CD8-positive, alpha-beta memory T cell (primary cell): ENCODE measurements at places on chromosomes 11 and 22. TPM values are rescaled to one million over a fixed set of nuclear protein-coding genes. Genes with fewer than 3 reads are reported as not detected.

DNA sequence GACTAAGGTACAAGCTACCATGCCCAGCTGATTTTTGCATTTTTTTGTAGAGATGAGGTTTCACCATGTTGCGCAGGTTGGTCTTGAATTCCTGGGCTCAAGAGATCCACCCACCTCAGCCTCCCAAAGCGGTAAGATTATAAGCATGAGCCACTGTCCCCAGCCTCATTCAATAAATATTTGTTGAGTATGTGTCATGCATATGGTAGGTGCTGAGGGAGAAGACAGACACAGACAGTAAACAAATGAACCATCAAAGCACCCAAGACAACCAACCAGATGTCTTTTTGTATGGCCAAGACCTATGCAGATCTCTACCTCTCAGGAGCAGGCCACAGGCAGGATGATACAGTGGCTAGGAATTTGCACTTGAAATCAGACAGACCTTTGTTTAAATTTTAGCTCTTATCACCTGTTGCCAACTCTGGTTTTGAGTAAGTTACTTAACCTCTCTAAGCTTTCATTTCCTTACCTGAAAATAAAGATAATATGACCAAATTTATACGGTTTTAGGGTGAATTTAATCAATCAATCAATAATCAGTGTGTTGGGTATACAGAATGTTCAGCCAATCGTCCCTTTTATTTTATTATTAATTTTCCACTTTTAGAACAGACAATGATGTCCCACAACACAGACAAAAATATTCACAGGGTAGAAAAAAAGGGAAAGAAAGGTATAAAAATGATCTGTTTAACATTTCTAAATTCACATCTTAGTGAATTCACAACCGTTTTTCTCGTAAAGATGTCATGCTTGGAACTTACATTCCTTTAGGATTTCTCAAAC, 128.2 kb downstream of the SGSM3 start:
- H3K4me3 ChIP-seq, result no peak overlapping the region
- DNase-seq, result no peak
- no peaks in the 10 kb centered on the region for H3K36me3 ChIP-seq

GRCh38 chr11:87840786-87841185, 334.5 kb downstream of the RAB38 start:
- no peak overlapping the region for H3K4me3 ChIP-seq
- no peaks in the 10 kb centered on the region for H3K4me1 ChIP-seq
- H3K27me3 ChIP-seq, result no peaks in the 10 kb centered on the region
- no peak overlapping the region for H3K27ac ChIP-seq

GRCh38 chr11:83033371-83033770, 38.3 kb downstream of the RAB30 start:
- H3K27me3 ChIP-seq, result no peaks in the 10 kb centered on the region
- H3K27ac ChIP-seq, result no peak overlapping the region
- no peak for DNase-seq
- H3K4me3 ChIP-seq, result no peak overlapping the region
- peaks cover 20% of the 10 kb centered on the region for H3K4me1 ChIP-seq

OR6Q1 gene
- total RNA-seq, result not detected

GRCh38 chr11:70525466-70525865, 127.1 kb downstream of the CTTN start:
- no peaks in the 10 kb centered on the region for H3K36me3 ChIP-seq
- DNase-seq, result no peak
- no peaks in the 10 kb centered on the region for H3K27me3 ChIP-seq
- H3K27ac ChIP-seq, result no peak overlapping the region

- no peak for DNase-seq
- no peaks in the 10 kb centered on the region for H3K36me3 ChIP-seq
These were observed 123.0 kb downstream of the CSNK2A3 start for GRCh38 chr11:11230087-11230486.

GRCh38 chr11:75776546-75776945, 8.0 kb downstream of the DGAT2 start:
- no peaks in the 10 kb centered on the region for H3K27me3 ChIP-seq
- H3K4me1 ChIP-seq, result no peaks in the 10 kb centered on the region
- no peak overlapping the region for H3K4me3 ChIP-seq
- H3K27ac ChIP-seq, result no peak overlapping the region
- DNase-seq, result no peak
- no peaks in the 10 kb centered on the region for H3K36me3 ChIP-seq

DNA sequence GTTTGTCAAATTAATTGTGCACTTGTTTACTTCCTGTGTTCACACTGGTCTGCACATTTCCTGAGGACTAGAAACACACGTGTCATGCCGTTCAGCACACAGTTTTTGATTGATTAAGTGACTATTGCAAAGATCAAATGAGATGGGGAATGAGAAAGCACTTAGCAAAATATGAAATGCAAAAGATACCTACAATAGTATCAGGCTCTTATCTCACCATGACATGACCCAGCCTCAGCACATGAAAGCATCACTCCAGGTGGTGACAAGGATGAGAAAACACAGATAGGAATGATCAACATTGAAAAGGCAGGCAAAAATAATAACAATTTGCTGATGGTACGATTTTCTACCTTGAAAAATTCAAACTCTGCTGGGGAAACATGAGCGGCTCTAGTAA, 42.1 kb upstream of the TP53I11 start:
- no peaks in the 10 kb centered on the region for H3K4me1 ChIP-seq
- no peaks in the 10 kb centered on the region for H3K27me3 ChIP-seq
- H3K36me3 ChIP-seq, result no peaks in the 10 kb centered on the region
- H3K4me3 ChIP-seq, result no peak overlapping the region

B4GALNT4 gene
- total RNA-seq, result 0.47 TPM

CHRNA10 gene
- total RNA-seq, result 1.6 TPM

GRCh38 chr11:9489080-9489765, 28.4 kb downstream of the ZNF143 start:
- no peak overlapping the region for H3K4me3 ChIP-seq
- no peaks in the 10 kb centered on the region for H3K27me3 ChIP-seq
- peaks cover 6% of the 10 kb centered on the region for H3K36me3 ChIP-seq
- DNase-seq, result no peak
- H3K27ac ChIP-seq, result no peak overlapping the region

GRCh38 chr11:27412192-27412691, 49.2 kb upstream of the CCDC34 start:
- no peaks in the 10 kb centered on the region for H3K27me3 ChIP-seq
- no peak for DNase-seq
- H3K4me1 ChIP-seq, result no peaks in the 10 kb centered on the region
- no peak overlapping the region for H3K27ac ChIP-seq
- no peaks in the 10 kb centered on the region for H3K36me3 ChIP-seq

- H3K27ac ChIP-seq, result no peak overlapping the region
- H3K27me3 ChIP-seq, result no peaks in the 10 kb centered on the region
- H3K36me3 ChIP-seq, result peaks cover 50% of the 10 kb centered on the region
- H3K4me3 ChIP-seq, result no peak overlapping the region
- DNase-seq, result peak; percentile 54
These were observed 63.4 kb downstream of the FLI1 start for GRCh38 chr11:128757235-128757711.

- peak overlapping the region; percentile 20 for H3K4me3 ChIP-seq
- no peak overlapping the region for H3K27ac ChIP-seq
- H3K27me3 ChIP-seq, result no peaks in the 10 kb centered on the region
- peaks cover 71% of the 10 kb centered on the region for H3K36me3 ChIP-seq
These were observed 3.3 kb downstream of the RBM4 start for GRCh38 chr11:66641834-66642233.

DNA sequence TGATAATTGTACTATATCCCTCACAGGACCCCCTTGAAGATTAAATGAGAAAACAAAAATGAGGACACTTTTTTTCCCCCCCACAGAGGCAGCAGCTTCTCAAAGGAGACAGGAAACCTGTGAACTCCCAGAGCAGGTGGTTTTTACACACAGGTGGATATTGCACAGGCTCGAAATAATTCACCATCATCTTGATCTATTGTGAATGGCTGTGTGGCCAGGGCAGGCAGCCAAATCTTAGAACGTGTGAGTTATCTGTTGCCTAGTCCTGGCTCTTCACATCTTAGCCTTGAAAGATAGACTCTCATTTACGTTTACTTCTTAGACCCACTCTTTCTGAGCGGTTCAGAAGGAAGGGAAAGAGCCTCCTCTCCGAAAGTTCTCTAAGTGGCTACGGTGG, 23.5 kb downstream of the PPFIBP2 start:
- no peak overlapping the region for H3K27ac ChIP-seq
- H3K27me3 ChIP-seq, result no peaks in the 10 kb centered on the region
- no peaks in the 10 kb centered on the region for H3K36me3 ChIP-seq
- H3K4me1 ChIP-seq, result peaks cover 19% of the 10 kb centered on the region
- no peak for DNase-seq

MPPED2 gene
- not detected for total RNA-seq

FXYD6 gene
- total RNA-seq, result not detected

GRCh38 chr22:43923631-43924464, at the start of gene PNPLA3:
PNPLA3 (plus strand) TSS chr22:43923805; CDS start chr22:43923912, 107 bp downstream.
- H3K36me3 ChIP-seq, result no peaks in the 10 kb centered on the region
- H3K4me3 ChIP-seq, result peak within 1 kb of the TSS; percentile 29
- peak; percentile 61 for DNase-seq
- H3K27ac ChIP-seq, result no peak within 1 kb of the TSS
- no peaks in the 10 kb centered on the region for H3K4me1 ChIP-seq
- H3K27me3 ChIP-seq, result peaks cover 8% of the 10 kb centered on the region

RAG2 gene
- total RNA-seq, result not detected

- no peak overlapping the region for H3K27ac ChIP-seq
- peaks cover 21% of the 10 kb centered on the region for H3K27me3 ChIP-seq
- peaks cover 12% of the 10 kb centered on the region for H3K4me1 ChIP-seq
- no peak for DNase-seq
- H3K36me3 ChIP-seq, result no peaks in the 10 kb centered on the region
- no peak overlapping the region for H3K4me3 ChIP-seq
These were observed 871 bp downstream of the BDNF start for GRCh38 chr11:27699242-27699925.

RFPL3 gene
- total RNA-seq, result not detected

DNA sequence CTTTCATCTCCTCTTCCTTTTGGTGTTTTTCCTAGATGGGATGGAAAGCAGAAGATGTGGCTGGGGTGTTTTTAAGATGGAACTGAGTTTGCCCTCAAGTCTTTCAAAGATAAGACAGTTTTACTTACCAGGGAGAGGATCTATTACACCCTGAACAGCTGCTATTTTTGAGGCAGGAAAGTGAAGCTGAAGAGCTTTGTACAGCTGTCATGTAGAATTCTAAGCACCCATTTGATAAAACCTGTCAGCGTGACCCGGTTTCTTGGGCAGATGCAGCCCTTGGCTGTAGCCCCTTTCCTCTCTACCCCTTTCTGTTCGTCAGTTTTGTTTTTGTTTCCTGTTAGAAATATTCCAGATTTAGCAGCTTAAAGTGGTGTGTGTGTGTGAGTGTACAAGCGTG, 35.2 kb downstream of the FAT3 start:
- no peaks in the 10 kb centered on the region for H3K27me3 ChIP-seq
- no peaks in the 10 kb centered on the region for H3K4me1 ChIP-seq
- no peak overlapping the region for H3K27ac ChIP-seq
- no peak overlapping the region for H3K4me3 ChIP-seq

FXYD2 gene
- total RNA-seq, result 8.0 TPM
